Substantia nigra (tissue), 51 donors: ENCODE measurements at places on chromosomes 4 and X.

DNA sequence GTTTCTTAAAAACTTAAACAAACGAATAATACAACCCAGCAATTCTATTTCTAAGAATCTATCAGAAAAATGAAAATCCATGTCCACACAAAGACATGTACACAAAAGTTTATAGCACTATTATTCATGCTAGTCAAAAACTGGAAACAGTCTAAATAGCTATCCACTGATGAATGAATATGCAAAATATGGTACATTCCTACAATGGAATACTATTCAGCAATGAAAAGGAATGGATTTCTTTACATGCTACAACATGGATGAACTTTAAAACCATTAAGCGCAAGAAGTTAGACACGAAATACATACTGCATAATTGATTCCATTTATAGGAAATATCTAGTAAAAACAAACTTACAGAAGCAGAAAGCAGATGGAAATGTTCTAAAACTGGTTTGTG, 43.3 kb downstream of the HELT start:
- no peak for DNase-seq

- no peak for DNase-seq
Observed at GRCh38 chr4:1544861-1545281, 138.6 kb upstream of the NKX1-1 start.

- DNase-seq, result no peak
Observed at GRCh38 chr4:150579551-150580234, 2.3 kb upstream of the MAB21L2 start.

DNA sequence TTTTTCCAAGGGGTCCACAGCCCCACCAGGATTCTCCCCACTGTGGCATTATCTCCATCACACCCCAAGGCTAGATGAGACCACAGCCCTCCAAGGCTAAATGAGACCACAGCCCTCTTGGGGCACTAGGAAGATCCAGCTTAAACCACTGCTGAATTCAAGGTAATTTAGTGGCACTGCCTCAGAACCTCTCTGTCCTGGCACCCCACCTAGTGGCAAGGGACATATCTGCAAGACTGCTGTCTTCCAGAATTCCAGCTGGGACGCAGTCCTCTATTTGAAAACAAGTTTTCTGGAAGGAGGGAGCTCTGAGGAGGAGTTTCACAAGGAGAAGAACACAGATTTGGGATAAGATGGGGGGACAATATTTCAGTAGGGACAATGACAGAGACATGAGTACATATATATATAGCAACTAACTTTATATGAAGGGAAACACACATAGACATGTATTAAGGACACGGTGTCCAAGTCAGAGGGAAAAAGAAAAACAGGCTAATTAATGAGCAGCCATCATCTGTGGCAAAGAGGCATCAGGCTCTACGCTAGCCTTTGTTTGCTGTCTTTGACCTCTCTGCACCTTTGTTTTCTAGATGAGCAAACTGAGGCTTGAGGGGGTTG, 9.3 kb downstream of the CETN2 start:
- no peak for DNase-seq

- DNase-seq, result no peak
Observed at GRCh38 chr4:184424993-184425758, 49.2 kb downstream of the IRF2 start.

DNA sequence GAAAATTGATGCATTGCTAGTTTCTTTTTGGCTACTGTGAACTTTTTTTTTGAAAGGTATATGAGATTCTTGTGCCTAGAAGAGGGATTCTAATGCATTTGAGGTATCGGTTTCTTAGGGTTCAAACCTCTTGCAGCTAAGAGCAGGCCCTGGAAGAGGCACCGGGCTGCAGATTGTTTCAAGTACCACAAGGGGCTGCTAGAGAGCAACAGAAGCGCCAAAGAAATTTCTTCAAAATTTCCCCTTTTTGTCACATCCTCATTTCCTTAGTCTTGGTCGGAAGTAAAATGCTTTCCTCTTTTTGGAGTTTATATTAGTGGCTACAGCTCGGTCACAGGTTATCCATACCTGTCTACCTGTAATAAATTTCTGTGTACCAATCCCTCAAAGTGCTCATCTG, 89.8 kb downstream of the PDGFRA start:
- DNase-seq, result no peak

GRCh38 chr4:73308286-73308685, 49.7 kb upstream of the ANKRD17 start:
- peak; percentile 8 for DNase-seq

- no peak for DNase-seq
Observed at GRCh38 chr4:165630671-165631070, 242.4 kb upstream of the TLL1 start.

DNA sequence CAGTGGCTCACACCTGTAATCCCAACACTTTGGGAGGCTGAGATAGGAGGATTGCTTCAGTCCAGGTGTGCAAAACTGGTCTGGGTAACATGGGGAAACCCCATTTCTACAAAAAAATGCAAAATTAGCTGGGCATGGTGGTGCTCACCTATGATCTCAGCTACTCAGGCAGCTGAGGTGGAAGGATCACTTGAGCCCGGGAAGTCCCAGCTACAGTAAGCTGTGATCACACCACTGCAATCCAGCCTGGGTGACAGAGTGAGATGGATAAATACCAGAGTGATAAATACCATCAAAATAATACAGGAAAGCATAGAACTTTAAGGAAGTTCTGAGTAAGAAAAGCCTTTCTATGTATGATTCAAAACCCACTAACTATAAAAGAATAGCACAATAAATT, 52.8 kb downstream of the LRBA start:
- DNase-seq, result no peak

DNA sequence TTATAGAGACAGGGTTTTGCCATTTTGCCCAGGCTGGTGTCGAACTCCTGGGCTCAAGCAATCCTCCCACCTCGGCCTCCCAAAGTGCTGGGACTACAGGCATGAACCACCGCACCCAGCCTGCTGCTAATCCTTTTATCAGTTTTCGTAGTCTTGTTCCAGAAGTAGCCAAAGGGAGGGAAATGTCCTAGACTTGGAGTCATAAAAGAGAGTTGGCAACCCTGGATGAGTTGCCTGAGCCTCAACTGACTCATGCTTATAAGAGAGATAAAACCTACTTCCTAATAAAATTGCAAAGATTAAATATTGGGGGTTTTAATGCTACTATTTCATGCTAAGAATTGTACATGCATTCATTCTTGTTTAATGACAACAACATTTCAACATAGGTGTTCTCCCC, 44.3 kb downstream of the CD40LG start:
- no peak for DNase-seq

GRCh38 chr4:95428291-95429070, 120.3 kb downstream of the UNC5C start:
- no peak for DNase-seq

DNA sequence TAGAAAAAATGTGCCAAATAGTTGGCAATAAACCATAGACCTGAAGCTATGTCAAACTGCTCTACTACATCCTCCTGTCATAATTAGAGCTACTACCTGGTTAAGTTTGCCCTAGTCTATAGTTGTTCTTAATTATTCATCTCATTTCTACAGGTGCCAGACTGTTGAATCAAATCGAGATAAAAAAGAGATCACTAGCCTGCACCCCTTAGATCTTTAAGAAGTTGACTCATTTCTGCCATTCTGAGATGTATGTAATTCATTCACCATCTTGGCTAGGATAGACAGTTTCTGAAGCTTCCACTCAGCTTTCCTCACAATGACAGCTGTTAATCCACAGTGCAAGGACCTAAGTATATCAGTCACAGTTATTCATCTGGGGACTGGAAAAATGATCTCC, 452.1 kb upstream of the BOD1L1 start:
- no peak for DNase-seq

GRCh38 chr4:173522160-173522950, 7.7 kb downstream of the HAND2 start:
- no peak for DNase-seq

DNA sequence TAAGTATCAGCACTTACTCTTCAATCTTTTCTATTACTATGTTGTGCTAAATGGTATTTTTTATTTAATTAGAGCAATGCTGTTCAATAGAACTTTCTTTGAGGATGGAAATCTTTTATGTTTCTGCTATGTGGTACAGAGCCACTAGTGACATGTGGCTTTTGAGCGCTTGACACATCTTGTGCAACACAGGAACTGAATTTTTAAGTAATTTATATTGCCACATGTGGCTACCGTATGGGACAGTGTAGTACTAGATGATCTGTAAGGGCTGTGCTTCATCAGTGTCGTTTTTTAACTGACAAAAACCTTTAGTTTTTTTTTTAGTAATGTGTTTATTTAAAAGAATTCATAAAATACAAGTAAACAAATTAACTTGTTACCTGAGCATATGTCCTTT, 22.4 kb downstream of the HPRT1 start:
- DNase-seq, result no peak

- no peak for DNase-seq
Observed at GRCh38 chrX:41982953-41983352, 59.6 kb upstream of the CASK start.

GRCh38 chr4:26723216-26723615, 137.4 kb upstream of the STIM2 start:
- no peak for DNase-seq

DNA sequence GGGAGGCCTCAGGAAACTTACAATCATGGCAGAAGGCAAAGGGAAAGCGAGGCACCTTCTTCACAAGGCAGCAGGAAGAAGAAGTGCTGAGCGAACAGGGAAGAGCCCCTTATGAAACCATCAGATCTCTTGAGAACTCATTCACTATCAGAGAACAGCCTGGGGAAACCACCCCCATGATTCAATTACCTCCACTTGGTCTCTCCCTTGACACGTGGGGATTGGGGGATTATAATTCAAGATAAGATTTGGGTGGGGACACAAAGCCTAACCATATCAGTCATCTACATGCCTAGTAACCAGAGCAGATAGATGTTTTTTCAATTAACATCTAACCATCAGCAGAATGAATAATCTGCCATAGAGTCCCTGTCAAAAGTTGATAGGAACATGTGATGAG, 30.4 kb downstream of the FAM13A start:
- DNase-seq, result no peak

GRCh38 chr4:47251348-47252135, 212.0 kb downstream of the COMMD8 start:
- DNase-seq, result no peak

DNA sequence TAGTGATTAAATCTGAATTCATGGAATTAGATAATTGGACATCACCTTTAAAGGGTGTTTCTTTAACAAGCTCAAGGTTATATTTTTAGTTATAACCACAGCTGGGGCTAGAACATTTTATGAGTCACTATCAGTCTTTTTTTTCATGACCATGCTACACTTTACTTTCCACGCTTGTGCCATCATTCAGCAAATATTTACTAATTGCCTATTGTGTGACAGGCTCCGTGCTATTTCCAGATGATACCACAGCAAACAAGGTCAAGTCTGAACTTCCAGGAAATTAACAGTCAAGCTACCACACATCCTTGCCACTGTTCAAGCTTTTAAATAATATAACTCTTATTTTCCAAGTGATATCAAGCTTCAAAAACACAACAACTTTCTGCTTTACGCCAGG, 16.5 kb downstream of the SPANXN3 start:
- DNase-seq, result no peak

DNA sequence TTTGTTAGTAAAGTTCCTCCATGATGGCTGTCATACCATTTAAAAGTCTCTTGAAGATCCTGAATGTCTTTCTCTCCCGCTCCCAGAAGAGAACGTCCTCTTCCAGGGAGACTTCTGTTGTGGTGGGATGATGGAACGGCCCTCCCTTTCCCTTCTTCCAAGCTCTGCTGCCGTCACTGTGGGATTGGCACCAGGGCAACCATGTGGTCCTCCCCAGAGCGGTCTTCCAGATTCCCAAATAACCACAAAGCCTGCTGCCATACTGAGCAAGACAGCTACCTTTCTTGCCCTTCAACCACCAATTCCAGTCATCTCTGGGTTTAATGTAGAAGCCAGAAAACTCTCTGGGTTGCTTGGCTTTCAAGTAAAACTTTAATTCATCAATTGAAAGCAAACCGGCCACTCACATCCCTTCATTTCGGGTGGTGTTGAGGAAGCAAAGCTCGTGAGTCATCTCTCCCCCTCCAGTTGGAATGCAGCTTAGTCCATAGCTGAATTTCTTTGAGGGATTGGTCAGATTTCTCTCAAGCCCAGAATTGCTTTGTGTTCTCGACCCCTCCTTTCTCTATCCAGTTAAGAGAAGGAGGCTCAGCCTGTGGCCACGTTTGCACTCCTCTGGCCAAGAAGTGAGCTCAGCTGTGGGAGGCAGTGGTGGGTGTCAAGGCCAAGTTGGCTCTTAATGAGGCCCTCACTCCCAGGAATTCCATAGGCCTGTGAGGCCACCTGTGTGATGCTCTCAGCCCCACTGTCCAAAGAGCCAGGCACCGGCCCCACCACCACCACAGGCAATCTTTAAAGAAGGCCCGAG, 36.9 kb downstream of the FHDC1 start:
- DNase-seq, result no peak

DNA sequence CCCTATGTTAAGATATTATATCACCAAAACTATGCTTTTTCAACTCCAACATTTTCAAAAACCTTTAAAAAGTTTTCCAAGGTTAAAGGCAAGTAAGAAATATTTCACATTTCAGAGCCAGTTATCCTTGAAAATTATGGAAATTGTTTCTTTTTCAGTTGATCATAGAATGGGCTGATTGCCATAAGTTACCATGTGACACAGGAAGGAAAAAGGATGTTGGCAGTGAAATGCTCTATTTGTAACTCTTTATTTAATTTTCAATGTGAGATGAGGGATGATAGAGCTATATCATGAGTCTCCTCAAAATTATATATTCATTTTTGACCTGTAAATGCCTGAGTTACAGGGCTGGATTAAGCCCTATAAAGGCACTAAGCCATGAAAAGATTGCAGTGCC, 93.0 kb upstream of the PLS3 start:
- no peak for DNase-seq

DNA sequence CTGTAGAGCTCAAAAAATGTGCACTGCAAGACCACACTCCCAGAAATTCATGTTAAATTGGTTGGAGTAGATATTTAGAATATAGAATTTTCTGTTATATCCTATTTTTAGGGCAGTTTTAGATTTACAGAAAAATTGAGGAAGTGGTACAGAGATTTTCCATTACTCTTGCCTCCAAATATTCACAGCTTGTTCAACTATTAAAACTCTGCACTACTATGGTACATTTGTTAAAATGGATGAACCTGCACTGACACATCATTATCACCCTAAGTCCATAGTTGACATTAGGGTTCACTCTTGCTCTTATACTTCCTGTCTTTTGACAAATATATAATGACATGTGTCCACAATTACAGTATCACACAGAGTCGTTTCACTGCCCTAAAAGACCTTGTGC, 1724.5 kb downstream of the C4orf33 start:
- no peak for DNase-seq

DNA sequence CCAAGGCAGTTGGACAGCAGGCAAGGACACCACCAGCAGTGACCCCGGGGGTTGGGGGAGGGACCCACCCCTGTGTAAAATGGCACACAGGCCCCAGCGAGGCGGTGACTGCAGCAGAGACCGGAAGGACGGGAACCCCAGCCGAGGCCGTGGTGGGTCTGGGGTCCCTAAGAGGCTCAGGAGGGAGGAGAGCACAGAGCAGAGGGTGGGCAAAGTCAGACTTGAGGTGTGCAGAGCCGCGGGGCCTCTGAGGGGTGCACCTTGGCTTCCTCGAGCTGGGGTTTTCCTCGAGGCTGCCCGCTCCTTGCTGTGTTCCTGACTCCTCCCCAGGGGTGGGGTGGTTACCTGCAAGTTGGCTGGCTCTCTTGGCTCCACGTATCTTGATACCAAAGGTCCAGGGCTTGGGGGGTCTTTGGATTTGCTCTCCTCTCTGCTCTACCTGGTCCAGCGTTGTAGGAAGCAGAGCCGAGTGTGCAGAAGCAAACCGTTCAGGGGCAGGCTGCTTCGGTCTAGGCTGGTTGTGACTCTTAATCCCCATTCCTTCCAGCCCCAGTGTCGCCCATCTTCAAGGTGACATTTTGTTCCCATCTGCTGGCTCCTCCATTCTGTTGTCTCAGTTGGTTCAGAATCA, 37.9 kb upstream of the SORCS2 start:
- DNase-seq, result no peak
